ENCODE measurements at places on chromosomes 16 and 17.

GRCh38 chr16:88320947-88321634 lies 61.7 kb upstream of the ZNF469 start:
- no peak for DNase-seq

- DNase-seq = peak; percentile 94
These were observed at the start of gene PIMREG for GRCh38 chr17:6443692-6444570. TSS of gene PIMREG (plus strand) at chr17:6444455. CDS start at chr17:6445111, 656 bp downstream.

- DNase-seq = no peak
These were observed 26.4 kb downstream of the CPD start for GRCh38 chr17:30405161-30405560.

GRCh38 chr17:78072961-78073360 lies 55.6 kb downstream of the TMC6 start:
- DNase-seq = no peak

DNA sequence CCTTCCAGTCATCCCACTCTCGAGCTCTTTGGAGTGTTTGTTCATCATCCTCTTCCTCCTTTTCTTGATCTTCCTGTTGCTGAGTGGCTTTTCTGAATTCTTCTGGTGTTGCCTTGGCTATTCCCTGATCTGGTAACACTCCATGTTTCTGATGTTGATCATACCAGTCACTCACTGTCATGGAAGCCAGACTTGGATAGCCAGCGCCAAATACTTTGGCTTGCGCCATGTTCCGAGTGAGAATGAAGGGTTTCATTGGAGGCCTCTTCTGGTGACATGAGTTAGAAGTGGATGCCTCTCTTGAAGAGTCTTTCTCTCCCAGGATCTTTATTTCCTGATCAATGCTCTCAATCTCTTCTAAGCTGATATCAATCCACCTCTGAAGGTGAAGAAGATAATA lies 31.2 kb downstream of the TEX14 start:
- DNase-seq = no peak

GRCh38 chr17:10041916-10042588 lies 137.0 kb upstream of the RCVRN start:
- no peak for DNase-seq

DNA sequence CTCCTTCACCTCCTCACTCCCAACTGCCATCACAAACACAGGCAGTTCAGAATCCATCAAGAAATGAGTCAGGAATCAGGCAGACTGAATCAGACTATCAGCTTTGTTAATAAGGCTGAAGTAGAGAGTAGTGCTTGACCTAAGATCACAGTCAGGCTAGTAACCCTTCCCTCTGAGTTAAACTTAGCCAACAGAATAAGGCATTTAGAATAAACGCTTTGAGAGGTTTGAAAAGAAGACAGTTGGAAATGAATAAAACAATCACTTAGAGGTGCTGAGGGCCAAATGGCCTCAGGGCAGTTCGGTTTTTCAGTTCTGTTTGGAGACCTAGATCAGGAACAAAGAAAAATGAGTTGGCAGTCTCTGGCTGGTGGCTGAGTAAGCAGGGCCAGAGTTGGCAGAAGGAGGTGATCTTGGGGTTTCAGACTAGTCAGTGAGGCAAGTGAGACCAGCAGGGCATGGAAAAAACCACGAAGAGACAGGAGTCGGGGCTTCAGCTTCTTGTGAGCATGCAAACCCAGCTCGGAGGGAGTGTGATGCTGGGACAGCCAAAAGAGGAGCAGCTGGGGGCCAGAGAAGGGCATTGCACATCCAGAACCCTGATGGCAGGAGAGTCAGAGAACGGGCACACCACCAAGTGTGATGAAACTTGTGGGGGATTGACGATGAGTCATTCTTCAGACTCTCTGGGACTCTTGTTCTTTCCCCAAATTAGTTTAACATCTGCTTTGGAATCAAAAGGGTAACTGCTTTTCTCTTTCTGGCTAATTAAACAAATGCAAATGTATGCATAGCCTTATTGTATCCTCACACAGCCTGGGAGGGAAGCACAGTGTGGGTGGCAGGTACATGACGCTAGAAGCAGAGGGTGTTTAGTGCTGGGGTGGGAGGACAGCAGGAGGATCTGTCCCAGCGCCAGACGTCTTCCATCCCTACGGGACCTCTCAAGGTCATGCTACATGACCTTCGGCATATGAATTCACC lies 54.8 kb downstream of the SPECC1 start:
- peak; percentile 90 for DNase-seq

GRCh38 chr17:8393470-8394231 lies 4.0 kb downstream of the RNF222 start:
- DNase-seq = peak; percentile 48

- no peak for DNase-seq
These were observed at the start of gene GRIN2C for GRCh38 chr17:74859459-74860228. TSS of gene GRIN2C (minus strand) at chr17:74859885. CDS start at chr17:74855092, 4,793 bp downstream.

All from EH (cell line).